ENCODE measurements at places on chromosomes 5 and 9. TPM values are rescaled to one million over a fixed set of nuclear protein-coding genes. Genes with fewer than 3 reads are reported as not detected.

Gene ANGPTL2
- total RNA-seq: not detected

Gene SPATA31A3
- total RNA-seq: not detected

Gene WHRN
- 3.9 TPM for total RNA-seq

Gene LCNL1
- 0.18 TPM for total RNA-seq

Gene ADAMTSL2
- total RNA-seq: not detected

Gene MVB12B
- total RNA-seq: 7.3 TPM
